Activated CD4-positive, alpha-beta T cell treated with anti-CD3 and anti-CD28 coated beads, Interleukin-10, Interleukin-2, amounts not matched to agents 100 ng/mL and 50 ng/mL, durations not matched to agents 16 hours and 8 hours (primary cell): ENCODE measurements at places on chromosomes 13 and 19.
A peak's percentile ranks its signal among the peaks of the same experiment; 100 is the strongest.

- no peak for DNase-seq
These were observed 755.6 kb upstream of the MIR17HG start for GRCh38 chr13:90591927-90592268.

DNA sequence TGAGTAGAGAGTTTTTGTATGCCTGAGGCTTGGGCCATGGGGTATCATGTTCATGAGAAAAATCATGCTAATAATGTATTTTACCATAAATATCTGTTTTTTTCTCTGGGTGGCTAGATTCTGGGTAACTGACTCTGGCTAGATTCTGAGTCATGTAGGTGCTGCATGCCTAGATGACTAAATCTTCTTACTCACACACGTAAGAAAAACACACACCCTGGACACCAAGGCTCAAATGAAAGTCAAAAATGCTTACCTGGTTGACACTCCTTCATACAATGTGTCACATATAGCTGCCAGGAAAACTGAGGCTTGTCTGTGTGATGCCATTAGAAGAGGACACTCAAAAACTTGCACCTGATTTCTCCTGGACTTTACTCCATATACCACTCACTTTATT is 597.4 kb upstream of the SLITRK1 start:
- no peak for DNase-seq

- no peak for DNase-seq
These were observed 7.0 kb downstream of the PDCD2L start for GRCh38 chr19:34411216-34411615.

DNA sequence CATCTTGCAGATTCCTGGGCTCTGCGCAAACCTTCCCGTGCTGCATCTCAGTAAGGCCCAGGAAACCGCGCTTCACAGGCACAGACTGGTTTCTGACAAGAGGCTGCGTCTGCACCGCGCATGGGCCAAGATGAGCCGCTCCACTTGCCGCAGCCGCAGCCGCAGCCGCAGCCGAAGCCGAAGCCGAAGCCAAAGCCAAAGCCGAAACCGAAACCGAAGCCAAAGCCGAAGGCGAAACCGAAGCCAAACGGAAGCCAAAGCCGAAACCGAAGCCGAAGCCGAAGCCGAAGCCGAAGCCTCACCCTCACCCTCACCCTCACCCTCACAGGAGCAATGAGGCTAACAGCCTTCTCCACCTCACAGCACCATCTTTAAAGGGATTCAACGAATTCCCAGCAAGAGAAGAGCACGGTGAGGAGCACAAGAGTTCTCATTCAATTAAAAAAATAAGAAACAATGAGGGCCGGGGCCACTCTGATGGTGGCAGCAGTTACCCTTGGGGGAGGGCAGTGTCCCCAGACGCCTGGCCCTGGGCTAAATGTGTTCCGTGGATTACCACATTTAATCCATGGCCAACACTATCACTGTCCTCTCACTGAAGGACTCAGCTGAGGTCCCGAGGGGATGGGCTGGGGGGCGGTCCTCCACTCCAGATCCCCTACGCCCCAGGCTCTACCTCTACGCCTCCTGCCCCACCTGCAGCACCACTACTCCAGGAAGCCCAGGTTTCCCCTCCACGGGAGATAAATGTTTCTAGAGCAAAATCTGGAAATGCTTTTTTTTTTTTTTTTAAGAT is 29.1 kb downstream of the ZNF787 start:
- DNase-seq = no peak

GRCh38 chr19:30136611-30137195 is 194.7 kb downstream of the URI1 start:
- no peak for DNase-seq

DNA sequence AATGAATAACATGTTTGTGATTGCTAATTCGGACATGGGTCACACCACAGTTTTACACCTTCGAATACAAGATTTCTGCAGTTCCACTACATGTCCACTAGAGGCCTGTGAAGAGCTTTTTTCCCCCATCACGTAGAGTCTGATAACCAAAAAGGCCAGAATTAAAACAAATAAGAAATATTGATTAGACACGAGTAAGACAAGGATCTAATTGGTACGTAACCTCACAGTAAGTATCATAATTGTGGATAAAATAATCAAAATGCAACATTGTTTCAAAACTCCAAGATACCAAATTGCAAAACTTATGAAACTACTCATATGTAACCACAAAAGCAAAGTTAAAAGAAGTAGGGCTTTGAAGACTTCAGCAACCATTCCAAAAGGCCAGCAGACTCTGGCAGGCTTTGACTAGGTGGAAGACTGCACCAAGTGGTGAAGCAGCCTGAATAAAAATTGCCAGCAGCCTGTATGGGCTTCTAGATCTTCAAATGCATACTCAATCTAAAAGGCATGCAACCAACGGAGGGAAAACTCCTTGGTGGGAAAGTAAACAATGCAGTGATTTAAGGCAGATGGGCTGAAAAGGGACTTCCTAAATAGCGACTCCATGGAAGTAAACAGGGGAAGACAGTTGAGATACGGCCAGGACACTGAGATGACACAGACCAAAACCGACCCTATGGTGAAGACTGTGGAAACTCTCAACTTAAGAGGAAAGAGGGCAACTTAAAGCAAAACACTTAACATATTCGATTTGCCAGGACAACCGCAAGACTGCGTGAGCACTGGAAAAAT is 56.7 kb downstream of the STARD13 start:
- DNase-seq = peak; percentile 48

- no peak for DNase-seq
These were observed 12.2 kb downstream of the ABCC4 start for GRCh38 chr13:95289020-95289444.

- DNase-seq = no peak
These were observed 80.0 kb downstream of the MZT1 start for GRCh38 chr13:72647422-72647821.

GRCh38 chr19:17553256-17553655 is 2.2 kb upstream of the COLGALT1 start:
- DNase-seq = no peak

DNA sequence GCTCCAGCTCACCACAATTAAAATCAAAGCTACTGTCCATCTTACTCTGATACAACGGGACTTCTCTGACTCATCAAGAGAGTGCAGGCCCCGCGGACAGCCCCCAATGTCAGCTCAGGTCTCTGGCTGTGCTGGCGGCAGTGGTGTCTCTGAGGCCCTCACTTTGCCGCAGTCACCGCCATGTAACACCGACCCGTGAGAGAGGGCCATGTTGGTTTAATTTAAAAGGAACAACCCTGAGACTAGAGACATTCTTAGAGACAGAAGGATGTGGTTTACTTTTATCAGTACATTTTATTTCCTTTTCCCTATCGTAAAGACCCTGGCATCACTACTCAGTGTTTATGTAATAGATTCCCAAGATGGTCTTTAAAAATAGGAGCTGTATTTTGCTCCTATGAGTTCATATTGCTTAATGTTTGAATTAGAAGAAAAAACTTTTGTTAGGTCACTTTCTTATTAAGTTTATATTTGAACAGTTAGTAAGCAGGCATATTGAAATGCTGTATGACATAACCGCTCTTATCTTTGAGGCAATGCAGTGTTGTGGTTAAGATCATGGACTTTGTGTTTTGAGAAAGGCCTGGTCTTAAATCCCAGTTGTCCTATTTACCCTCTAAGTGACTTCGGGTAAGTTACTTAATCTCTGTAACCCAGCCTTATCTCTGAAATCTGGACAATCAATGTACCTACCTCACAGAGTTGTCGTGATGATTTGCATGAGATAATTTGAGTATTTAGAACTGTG is 23.4 kb downstream of the DGKH start:
- DNase-seq = no peak

GRCh38 chr13:62115831-62116230 is 700.2 kb upstream of the PCDH20 start:
- no peak for DNase-seq

DNA sequence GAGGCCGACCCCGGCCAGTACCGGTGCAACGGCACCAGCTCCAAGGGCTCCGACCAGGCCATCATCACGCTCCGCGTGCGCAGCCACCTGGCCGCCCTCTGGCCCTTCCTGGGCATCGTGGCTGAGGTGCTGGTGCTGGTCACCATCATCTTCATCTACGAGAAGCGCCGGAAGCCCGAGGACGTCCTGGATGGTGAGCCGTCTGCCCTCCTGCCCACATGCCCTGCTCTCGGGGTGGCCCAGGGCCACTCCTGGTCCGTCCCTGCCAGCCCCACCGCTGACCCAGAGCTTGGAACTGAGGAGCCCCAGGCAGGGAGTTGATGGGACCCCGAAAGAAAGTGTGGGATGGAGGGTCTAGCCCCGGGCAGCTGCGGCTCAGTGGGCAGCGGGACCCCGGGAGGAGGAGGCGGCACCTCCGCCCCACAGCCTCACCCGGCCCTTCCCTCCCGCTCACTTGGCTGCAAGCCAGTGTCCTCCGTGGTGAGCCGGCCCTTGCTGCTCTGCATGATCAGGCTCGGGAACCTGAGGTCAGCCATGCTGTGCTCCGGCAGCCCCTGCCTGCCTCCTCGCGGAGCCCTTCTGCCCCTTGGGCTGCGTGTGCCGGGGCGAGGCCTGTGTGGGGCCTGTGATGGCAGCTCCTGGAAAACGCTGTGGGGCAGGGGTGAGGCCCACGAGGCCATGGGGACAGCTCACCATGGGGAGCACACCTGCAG is 8.1 kb upstream of the HCN2 start:
- no peak for DNase-seq

GRCh38 chr13:114099191-114099590 is 33.2 kb downstream of the RASA3 start:
- no peak for DNase-seq

- DNase-seq = no peak
These were observed 6.4 kb downstream of the ZNF653 start for GRCh38 chr19:11499220-11499726.

GRCh38 chr19:56712611-56713276 is 41.2 kb upstream of the ZNF835 start:
- DNase-seq = no peak

GRCh38 chr13:85314686-85315085 is 484.5 kb downstream of the SLITRK6 start:
- DNase-seq = no peak

GRCh38 chr19:46076951-46077814 is 36.4 kb upstream of the IGFL4 start:
- peak; percentile 32 for DNase-seq

GRCh38 chr13:24670961-24671381 is 9.2 kb upstream of the ATP12A start:
- DNase-seq = peak; percentile 49

GRCh38 chr13:40508767-40509342 is 157.6 kb downstream of the FOXO1 start:
- no peak for DNase-seq

GRCh38 chr13:107450931-107451330 is 764.4 kb downstream of the LIG4 start:
- no peak for DNase-seq

- DNase-seq = no peak
These were observed 34.7 kb upstream of the WDFY2 start for GRCh38 chr13:51549593-51549992.

- no peak for DNase-seq
These were observed 10.5 kb downstream of the LAMP1 start for GRCh38 chr13:113307491-113307890.

- no peak for DNase-seq
These were observed 12.3 kb downstream of the TPT1 start for GRCh38 chr13:45328661-45329111.

GRCh38 chr13:113618455-113618854 is 33.9 kb downstream of the TFDP1 start:
- DNase-seq = no peak

DNA sequence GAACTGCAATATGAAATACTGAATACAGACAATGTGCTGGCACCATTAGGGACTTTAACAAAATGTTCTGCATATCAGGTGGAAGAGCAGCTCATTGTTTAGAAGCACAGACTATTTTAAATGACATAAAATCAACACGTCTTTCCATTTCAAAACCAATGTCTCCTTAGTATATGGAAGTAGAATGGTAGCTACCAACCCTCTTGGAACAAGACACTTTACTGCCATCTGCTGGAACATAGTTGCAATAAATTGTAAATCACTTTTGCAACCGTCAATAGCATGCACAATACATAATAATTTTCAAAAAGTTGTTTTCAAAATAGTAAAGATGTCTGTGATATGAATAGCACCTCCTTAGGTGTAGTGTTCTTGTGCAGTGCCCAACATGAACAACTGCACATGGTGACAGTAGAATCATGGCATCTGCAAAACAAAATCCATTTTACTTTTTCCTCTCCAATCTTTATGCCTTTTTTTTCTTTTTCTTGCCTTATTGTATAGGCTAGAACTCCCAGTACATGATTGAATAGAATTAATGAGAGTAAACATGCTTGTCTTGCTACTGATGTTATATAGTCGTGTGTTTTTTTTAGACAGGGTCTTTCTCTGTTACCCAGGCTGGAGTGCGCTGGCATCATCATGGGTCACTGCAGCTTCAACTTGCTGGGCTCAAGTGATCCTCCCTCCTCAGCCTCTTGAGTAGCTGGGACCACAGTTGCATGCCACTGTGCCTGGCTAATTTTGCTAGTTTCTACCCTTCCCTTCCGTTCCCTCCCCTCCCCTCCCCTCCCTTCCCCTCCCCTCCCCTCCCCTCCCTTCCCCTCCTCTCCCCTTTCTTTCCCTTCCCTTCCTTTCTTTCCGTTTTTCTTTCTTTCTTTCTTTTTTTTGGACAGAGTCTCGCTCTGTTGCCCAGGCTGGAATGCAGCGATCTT is 7.8 kb upstream of the LYPD5 start:
- DNase-seq = peak; percentile 60

- no peak for DNase-seq
These were observed 135.1 kb downstream of the SIPA1L3 start for GRCh38 chr19:38042132-38042531.

- no peak for DNase-seq
These were observed 27.0 kb downstream of the TEX29 start for GRCh38 chr13:111347438-111347837.

DNA sequence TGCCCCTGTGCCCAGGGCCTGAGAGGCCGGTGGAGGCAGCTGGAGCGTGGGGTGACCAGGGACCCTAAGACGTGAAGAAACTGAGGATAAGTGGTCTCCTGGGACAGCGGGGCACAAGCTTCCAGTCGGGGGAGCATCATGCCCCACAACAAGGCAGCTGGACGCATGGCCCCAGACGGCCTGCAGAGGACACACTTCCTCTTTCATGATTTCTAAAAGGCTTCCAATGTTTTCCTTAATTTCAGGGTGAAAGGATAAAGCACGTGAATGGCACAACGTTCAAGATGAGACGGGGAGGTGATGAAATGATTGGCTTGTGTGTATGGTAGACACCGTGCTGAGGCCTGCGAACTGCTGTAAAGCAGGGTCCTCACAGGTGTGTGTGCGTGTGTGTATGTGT is 20.2 kb upstream of the MYDGF start:
- no peak for DNase-seq

- DNase-seq = peak; percentile 92
These were observed at the start of gene ZNF737 for GRCh38 chr19:20565321-20566018. ZNF737 (minus strand) TSS chr19:20565781; CDS start chr19:20565640, 141 bp downstream.
